ENCODE measurements at places on chromosomes 5 and 9.

DNA sequence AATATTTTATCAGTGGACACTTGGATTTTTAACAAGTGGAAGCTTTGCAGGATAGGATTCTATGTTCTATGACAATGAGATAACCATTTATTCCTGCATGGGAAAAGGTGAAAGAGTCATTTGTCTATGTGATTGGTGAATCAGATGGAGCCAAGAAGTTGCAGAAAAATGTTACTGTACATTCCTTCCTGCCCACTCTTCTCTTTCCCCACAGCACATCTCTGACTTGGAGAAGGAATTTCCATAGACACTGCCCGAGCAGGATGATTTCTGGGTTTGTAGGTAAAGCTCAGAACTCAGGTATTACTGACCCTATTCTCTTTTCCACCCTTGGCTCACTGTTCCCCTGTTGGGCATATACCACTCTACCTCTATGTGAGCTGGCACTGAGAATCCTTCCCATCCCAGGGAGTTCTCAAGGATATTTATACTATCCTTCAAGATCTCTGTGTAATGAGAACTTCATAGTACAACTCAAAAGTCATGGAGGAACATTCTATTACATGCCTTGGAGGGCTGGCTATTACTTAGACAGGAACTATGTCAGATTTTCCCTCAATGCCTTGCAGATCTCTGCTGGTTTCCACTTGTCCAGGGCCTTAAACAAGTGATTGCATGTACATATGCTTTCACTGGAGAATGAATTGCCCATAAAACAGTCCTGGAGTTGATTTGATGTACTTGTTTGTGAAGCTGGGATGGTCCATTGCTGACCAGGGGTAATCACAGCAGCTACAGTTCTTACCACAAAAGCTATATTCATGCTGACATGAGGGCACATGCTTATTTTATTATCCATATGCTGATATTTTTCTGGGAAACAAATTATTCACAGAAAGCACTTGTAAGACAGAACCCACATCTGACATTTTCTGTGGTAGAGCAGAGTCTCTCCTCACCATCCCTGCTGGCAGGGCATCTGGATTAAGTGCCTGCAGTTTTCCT lies 24.1 kb downstream of the SLC1A3 start:
- DNase-seq, result no peak

- DNase-seq, result no peak
Measured at GRCh38 chr9:89594811-89595550, 9.8 kb upstream of the GADD45G start.

DNA sequence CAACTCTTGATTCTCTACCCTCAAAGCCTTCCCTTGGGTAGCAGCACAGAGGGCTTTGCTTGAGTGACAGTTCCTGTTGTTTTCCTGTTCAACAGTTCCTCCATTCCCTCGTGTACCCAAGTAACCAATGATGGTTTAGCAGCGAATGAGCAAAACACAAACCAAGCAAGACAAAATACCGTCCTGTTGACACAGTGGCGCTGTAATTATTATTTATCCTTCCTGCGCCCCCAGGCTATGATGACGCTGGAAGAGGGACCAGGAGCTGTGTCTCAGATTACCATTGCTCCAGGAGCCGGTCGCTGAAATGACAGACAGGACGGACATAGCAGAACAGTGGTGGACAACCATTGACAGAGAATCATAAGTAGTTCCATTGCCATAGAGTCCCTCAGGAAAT lies 154.8 kb downstream of the GADD45G start:
- no peak for DNase-seq

- no peak for DNase-seq
Measured at GRCh38 chr9:35226651-35227050, 64.8 kb downstream of the UNC13B start.

DNA sequence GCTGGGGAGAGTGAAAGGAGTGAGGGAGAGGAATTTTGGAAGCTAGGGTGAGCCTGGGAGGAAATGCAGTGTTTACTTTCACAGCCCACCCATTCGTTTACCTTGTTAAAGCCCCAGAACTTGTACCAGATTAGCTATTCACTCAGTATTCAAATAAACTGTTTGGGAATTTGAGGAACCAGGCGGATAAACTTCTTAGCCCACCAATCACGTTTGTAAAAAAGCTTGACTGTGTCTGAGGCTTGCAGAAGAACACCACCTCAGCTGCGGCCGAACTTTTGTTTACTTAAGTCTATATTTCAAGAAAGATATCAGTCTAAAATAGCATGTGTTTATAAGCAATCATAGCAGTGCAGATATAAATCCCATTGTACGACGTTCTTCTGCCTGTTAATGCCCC lies 5.2 kb upstream of the TLE1 start:
- DNase-seq, result no peak

GRCh38 chr5:15463231-15463980 lies 36.6 kb upstream of the FBXL7 start:
- no peak for DNase-seq

- no peak for DNase-seq
Measured at GRCh38 chr5:62727184-62727583, 148.6 kb downstream of the LRRC70 start.

DNA sequence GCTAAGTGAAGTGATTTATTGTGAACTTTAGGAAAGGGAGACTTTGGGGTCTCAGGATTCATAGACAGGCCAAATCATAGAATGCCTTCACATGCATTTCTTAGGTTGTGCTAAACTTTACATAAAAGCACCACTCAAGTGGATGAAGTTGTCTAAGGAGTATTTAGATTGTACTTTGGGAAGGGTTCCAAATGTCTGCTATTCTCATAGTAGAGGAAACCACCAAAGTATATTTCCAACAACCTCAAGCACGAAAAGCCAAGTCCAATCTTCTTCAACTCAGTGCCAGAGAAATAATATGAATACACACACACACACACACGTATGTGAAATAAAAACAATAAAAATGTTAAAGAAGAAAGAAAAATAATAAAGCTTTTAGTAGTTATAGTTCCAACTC lies 41.8 kb downstream of the ENC1 start:
- no peak for DNase-seq

DNA sequence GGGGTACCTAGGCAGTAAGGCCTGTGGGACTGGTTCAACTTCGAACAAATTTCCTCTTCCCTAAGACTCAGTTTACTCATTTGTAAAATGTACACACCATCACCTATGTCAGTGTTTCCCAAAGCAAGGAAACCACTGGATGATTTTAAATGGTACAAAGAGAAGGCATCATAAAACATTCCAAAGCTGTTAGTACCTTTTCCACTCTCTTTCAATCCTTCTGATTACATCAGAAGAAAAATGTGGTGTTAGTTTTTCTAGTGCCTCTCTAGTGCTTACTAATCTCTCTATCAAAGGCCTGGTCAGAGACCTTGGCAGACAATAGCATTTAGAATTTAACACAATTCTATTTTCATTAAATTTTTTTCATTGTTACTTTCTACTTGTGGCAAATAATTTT lies 18.1 kb downstream of the NR6A1 start:
- DNase-seq, result no peak

- DNase-seq, result no peak
Measured at GRCh38 chr5:134439210-134439654, 27.6 kb upstream of the CDKN2AIPNL start.

DNA sequence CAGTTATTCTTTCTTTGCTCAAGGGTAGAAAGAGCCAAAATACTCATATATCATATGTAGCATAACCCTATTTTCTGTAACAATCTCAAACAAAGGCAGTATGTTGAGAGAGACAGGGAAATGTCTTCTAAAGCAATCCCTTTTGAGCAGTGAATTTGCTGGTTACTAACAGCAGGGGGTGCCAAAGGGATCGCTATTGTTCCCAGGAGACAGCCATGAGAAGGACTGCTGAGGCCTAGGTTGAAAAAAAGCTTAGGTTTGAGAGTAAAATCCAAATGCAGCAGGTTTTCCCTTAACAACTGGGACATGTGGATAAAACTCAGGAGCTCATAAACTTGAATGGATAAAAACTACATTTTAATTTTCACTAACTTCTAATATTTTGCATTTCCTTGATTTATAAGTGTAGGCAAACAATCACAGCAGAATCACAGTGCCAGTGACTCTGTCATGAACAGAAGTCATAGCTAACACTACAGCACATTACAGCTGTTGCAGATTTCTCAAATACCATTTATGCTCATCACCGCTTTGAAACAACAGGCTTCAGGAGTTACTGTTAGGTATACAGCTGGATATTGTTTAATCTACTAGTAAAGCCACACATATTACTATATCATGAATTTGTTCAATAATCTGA lies 148.4 kb downstream of the MAPKAP1 start:
- DNase-seq, result peak; percentile 72

DNA sequence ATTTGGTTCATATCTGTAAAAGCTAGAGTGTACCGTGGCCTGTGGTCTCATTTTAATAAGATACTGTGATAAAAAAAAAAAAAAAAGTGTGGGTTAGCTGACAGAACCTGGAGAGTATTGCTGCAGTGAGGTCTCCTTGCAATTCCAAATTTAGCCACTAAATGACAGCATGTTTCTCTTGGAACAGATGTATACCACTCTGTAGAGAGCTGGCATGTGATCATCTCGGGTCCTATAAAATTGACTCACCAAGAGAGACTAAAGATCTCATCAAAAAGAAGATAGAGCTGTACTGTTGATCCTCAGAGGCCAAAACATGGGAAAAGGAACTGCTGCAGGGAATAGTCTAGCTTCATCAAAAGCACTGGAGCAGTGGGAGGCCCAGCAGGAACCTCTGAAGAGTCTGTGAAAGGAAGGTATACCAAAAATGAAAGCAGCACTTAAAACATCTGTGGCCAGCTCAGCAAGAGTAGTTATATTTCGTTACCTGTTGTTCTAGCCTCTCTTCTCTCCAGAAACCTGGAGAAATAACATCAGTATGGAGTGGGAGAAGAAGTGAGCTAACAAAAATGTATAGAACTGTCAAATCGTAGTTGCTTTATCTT lies 826.8 kb downstream of the EFNA5 start:
- no peak for DNase-seq

GRCh38 chr5:7802855-7803254 lies 48.1 kb downstream of the CFAP90 start:
- DNase-seq, result no peak

DNA sequence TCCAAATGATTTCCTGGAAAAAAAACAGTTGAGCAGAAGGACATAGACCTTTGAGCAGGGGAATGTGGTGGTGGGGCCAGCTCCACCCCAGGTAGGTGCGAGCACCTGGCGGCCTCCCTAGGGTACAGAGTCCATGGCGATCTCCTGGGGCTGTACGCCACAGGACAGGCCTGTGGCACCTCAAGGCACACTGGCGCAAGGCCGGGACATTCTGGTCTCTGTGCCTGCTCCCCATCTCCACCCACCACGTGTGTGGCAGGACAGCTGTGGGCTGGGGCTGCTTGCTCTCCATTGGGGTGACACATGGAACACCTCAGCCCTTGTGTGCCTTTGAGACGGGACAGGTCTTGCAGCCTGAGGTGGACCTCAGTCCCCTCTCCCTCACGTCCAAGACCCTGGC lies 25.2 kb downstream of the WNK2 start:
- no peak for DNase-seq

- peak; percentile 61 for DNase-seq
Measured at GRCh38 chr9:121743441-121744001, 92.1 kb downstream of the DAB2IP start.

- DNase-seq, result no peak
Measured at GRCh38 chr5:40309851-40310250, 369.9 kb upstream of the PTGER4 start.

- no peak for DNase-seq
Measured at GRCh38 chr9:36450110-36450732, 50.2 kb upstream of the RNF38 start.

DNA sequence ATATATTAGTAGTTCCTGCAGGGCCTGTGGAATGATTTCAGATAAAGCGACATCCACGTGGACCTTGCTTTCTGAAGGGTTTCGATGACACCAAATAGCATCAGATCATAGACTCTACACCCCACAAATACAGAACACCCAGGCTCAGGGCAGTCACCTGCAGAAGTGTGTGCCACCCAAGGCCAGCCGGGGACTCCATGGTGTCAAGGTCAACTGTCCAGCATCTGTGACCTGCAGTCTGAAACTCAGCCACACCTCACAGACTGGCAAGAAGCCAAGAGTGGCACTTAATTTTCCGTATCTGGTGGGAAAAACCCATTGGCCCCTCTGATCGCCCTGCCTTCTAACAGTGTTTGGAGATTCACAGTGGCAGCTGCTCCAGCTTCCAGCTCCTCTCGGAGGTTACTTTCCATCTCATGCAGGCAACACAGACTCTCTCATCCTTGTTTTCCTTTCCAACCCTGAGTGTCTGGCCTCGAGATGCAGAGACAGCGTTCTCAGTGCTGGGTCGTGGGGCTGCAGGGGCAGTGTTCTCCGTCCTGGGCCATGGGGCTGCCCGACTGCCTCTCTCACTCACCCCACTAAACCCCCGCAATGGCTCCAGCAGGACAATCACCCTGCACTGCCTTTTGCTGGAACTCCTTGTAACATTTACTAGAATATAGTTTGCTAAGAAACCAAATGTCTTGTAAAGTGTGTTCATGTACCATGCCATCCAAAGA lies 221.9 kb downstream of the IRX2 start:
- DNase-seq, result no peak

DNA sequence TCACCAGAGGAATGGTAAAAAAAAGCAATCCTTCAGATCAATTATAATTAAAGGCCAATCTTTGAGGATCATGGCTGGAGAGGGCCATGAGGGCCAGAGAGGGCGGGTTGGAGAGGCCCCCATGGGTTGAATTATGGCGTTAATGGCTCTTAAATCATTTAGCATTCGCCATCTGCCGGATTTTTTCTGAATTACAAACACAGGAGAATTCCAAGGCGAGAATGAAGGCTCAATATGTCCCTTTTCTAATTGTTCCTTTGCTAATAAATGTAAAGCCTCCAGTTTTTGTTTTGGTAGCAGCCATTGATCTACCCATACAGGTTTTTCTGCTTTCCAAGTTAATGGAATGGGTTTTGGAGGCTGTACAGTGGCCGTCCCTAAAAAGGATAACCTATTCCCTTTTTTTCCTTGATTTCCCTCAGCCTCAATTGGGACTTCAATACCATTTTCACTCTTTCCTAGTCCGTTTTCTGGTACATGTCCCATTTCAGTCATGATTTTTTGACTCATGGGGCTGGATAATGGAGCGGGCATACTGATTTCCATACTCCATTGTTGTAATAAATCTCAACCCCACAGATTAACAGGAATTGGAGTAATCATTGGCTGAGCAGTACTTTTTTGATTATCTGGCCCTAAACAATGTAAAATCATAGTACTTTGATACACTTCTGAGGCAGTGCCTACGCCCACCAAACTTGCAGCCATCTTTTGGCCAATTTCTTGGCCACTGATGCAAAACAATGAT lies 6.7 kb upstream of the TMEM141 start:
- DNase-seq, result no peak

DNA sequence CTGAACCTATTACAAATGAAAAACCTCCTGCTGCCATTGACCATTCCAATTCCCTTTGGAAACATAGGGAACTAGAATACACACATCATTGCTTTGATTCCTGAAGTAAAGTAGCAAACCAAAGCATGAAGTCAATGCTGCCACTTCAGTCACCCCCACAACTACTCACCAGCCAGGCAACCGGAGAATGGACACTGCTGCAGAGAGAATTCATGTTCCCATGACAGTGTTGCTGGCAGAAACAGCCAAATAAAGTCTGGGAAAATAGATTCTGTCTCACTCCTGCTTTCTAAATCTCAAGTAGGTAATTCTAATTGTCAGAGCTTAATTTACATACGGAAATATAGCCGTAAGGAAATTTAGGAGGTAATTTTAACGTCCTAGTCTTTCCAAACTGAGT lies 162.9 kb upstream of the PLPPR1 start:
- no peak for DNase-seq

Data from right renal pelvis (tissue), 4 donors.